ENCODE measurements at places on chromosomes 2 and 18. TPM values are rescaled to one million over a fixed set of nuclear protein-coding genes. Genes with fewer than 3 reads are reported as not detected.
A peak's percentile ranks its signal among the peaks of the same experiment; 100 is the strongest.

RPRM gene
- not detected for total RNA-seq

GRCh38 chr2:652881-653480, 24.2 kb downstream of the TMEM18 start:
- no peaks in the 10 kb centered on the region for H3K27me3 ChIP-seq
- H3K27ac ChIP-seq = no peak overlapping the region
- peaks cover 24% of the 10 kb centered on the region for H3K4me1 ChIP-seq
- no peak overlapping the region for H3K4me3 ChIP-seq

DNA sequence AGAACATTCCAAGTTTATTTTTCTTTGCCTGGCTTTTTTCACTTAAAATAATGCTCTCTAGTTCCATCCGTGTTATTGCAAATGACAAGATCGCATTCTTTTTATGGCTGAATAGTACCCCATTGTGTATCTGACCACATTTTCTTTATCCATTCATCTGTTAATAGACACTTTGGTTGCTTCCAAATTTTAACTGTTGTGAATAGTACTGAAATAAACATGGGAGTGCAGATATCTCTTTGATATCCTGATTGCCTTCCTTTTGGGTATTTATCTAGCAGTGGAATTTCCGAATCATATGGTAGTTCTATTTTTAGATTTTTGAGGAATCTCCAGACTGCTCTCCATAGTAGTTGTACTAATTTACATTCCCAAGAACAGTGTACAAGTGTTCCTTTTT, 230.5 kb downstream of the FIGN start:
- H3K4me3 ChIP-seq = no peak overlapping the region
- H3K27ac ChIP-seq = no peak overlapping the region
- H3K4me1 ChIP-seq = no peaks in the 10 kb centered on the region
- H3K27me3 ChIP-seq = no peaks in the 10 kb centered on the region
- H3K36me3 ChIP-seq = no peaks in the 10 kb centered on the region
- no peak for DNase-seq

ITGAV gene
- total RNA-seq = 7.5 TPM

DNA sequence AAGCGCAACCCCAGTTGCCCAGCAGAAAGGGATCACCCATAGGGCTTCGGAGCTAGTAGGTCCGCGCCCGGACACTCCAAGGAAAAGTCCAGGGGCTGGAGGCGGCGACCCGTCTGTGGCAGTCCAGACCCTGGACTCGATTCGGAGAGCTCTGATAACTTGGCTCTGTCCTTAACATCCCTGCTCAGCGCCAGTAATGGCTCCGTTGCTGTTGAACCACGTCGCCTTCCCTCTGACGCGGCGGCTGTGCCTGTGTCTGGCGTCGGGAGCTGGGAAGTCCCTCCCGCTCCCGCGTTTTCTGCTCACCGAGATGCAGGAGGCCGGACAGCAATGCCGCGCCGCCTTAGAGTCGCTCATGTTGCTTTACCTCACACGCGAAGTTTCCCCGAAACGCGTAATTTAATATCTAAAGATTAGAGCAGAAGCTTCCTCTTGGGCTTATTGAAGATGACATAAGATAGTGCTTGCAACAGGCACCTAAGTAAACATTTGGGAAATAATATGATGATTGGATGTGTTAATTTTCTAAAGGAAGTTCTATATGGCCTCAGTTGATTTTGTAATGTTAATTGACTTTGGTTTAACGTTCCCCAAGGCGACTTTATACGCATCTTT, 1.3 kb upstream of the ZBTB14 start:
- peak overlapping the region; percentile 93 for H3K4me3 ChIP-seq
- peak; percentile 63 for DNase-seq
- peaks cover 15% of the 10 kb centered on the region for H3K4me1 ChIP-seq
- H3K27ac ChIP-seq = peak overlapping the region; percentile 96

DNA sequence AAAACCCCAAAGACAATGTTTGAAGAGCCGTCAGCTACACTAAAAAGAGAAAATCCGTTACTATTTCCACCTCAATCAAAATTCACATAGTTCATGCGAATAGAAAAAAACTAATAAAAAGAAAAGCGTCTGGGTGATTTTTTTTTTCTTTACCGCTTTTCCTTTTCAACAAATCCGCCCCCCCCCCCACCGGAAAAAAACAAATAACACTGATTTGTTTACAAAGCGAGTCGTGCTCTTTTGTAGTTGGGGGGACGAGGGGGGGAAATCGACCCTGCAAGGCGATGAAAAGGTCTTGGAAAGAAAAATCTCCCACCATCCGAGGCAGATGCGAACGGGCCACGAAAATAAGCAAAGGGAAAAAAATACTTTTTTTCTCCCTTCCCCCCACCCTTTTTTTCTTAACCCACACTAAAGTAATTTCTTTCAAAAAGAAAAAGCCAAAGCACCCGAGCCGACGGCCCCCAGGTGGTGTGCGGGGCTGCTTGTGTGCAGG, 638 bp downstream of the ZNF521 start:
- peaks cover 10% of the 10 kb centered on the region for H3K4me1 ChIP-seq
- H3K4me3 ChIP-seq = peak overlapping the region; percentile 73
- peaks cover 64% of the 10 kb centered on the region for H3K27me3 ChIP-seq
- DNase-seq = no peak

DNA sequence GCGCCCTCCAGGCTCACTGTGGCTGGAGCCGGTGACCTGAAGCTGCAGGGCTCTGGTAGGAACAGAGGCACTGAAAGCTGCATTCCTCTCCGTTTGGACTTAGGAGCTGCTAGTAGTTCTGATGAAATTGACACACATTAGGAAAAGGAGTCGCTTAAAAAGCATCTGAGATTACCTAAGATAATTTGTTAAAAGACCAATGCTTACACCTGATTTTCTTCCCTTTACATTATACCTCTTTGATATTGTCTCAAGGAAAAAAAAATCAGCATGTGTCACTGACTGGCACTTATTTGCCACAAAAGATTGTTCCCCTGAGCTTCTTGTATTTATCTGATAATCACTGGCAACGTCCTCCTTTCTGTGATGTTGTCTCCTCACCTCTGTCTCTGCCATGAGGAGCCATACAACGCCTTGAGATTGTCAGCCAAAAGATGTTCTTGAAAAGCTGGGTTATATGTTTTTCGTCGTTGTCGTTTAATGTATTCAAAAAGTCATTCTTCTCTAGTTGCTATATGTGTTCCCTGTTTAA, 618 bp upstream of the CHN1 start:
- peaks cover 74% of the 10 kb centered on the region for H3K27me3 ChIP-seq
- H3K4me3 ChIP-seq = peak overlapping the region; percentile 65
- H3K4me1 ChIP-seq = peaks cover 5% of the 10 kb centered on the region
- DNase-seq = no peak
- no peaks in the 10 kb centered on the region for H3K36me3 ChIP-seq

DNA sequence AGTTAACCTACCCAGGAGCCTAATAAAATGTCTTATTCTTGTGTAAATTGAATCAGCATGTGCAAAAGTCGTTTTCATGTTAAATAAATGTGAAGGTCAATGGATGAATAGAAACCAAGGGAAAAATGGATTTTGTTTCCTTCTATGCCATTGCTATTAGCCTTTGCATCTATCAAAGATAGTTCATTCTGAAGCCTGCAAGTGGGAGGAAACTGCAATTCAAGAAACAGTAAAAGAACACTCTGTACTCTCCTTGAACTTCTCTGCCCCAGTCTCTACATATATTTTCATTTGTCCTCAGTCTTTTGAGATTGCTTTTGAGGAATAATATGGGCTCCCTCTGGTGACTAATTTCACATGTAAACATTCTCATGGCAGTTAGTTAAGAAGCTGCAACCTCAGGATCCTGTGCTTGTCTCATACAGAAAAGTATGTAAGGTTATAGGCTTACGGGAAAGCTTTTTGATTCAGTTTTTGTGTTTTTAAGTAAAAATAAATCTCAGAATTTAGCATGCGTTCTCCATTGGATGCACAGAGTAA, 1590.0 kb upstream of the LRRTM1 start:
- no peaks in the 10 kb centered on the region for H3K27me3 ChIP-seq
- no peak overlapping the region for H3K4me3 ChIP-seq
- no peak for DNase-seq

PTPRN gene
- total RNA-seq = not detected
